ENCODE measurements at places on chromosomes 13 and 19. TPM values are rescaled to one million over a fixed set of nuclear protein-coding genes. Genes with fewer than 3 reads are reported as not detected.

- H3K4me1 ChIP-seq, result no peaks in the 10 kb centered on the region
- DNase-seq, result no peak
- no peak overlapping the region for H3K27ac ChIP-seq
- H3K4me3 ChIP-seq, result no peak overlapping the region
- no peaks in the 10 kb centered on the region for H3K36me3 ChIP-seq
- H3K27me3 ChIP-seq, result no peaks in the 10 kb centered on the region
These were observed 525.6 kb downstream of the SUCLA2 start for GRCh38 chr13:47475441-47475948.

- no peak overlapping the region for H3K27ac ChIP-seq
- H3K27me3 ChIP-seq, result no peaks in the 10 kb centered on the region
- no peaks in the 10 kb centered on the region for H3K36me3 ChIP-seq
- H3K4me1 ChIP-seq, result no peaks in the 10 kb centered on the region
These were observed 77.7 kb upstream of the PRR20A start for GRCh38 chr13:57063007-57063406.

- no peak overlapping the region for H3K27ac ChIP-seq
- no peaks in the 10 kb centered on the region for H3K27me3 ChIP-seq
- H3K4me3 ChIP-seq, result no peak overlapping the region
- no peaks in the 10 kb centered on the region for H3K4me1 ChIP-seq
- no peak for DNase-seq
These were observed 302.2 kb downstream of the EFNB2 start for GRCh38 chr13:106233134-106233735.

DNA sequence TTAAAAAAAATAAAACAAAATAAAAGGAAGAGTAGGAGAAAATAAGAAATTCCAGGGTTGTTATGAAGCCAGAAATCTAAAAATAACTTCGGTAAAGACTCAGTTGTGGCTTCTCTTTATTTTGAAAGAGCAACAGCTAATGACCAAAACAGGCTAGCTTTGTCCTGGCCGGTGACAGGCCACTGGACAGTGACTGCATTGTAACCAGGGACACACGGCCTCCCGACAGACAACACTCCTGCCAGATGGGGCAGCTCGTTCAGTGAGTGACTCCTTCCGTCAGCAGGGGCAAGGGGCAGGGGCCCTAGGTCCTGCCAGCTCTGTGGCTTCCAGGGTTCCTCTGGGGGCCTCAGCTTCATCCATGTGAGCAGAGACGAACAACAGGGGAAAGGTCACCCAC lies 173.4 kb downstream of the KATNAL1 start:
- no peak overlapping the region for H3K27ac ChIP-seq
- no peaks in the 10 kb centered on the region for H3K27me3 ChIP-seq
- DNase-seq, result no peak
- H3K36me3 ChIP-seq, result no peaks in the 10 kb centered on the region
- H3K4me1 ChIP-seq, result no peaks in the 10 kb centered on the region

DNA sequence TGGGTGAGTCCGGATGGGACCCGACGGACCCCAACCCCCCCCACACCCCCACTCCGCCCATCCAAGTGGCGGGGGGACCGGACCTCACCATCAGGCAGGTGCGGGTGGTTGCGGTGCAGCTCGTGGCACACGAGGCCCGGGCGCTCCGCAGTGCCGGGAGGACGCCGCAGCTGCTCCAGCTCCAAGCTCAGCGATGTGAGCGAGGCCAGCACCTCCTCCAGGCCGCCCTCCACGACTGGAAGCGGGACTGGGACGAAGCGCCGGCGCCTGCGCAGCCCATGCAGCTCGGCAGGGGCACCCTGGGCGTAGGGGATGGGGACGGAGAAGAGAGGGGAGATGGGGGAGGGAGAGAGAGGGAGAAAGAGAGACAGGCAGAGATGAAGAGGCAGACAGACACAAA lies 30.1 kb upstream of the OLFM2 start:
- H3K4me1 ChIP-seq, result no peaks in the 10 kb centered on the region
- H3K27ac ChIP-seq, result no peak overlapping the region
- H3K27me3 ChIP-seq, result no peaks in the 10 kb centered on the region

The TRPM4 gene
- 99.0 TPM for total RNA-seq

The SPIB gene
- not detected for total RNA-seq

The LPAR6 gene
- total RNA-seq, result 66.5 TPM

The RHPN2 gene
- 46.2 TPM for total RNA-seq

The CBY2 gene
- total RNA-seq, result 3.4 TPM

Measured in prostate gland (tissue), 2 donors.